ENCODE measurements at places on chromosomes 1 and 21.
A peak's percentile ranks its signal among the peaks of the same experiment; 100 is the strongest.

- no peak for DNase-seq
These were observed 136.9 kb upstream of the BMP8A start for GRCh38 chr1:39354572-39354971.

- no peak for DNase-seq
These were observed 268.4 kb upstream of the USP24 start for GRCh38 chr1:55483523-55483922.

DNA sequence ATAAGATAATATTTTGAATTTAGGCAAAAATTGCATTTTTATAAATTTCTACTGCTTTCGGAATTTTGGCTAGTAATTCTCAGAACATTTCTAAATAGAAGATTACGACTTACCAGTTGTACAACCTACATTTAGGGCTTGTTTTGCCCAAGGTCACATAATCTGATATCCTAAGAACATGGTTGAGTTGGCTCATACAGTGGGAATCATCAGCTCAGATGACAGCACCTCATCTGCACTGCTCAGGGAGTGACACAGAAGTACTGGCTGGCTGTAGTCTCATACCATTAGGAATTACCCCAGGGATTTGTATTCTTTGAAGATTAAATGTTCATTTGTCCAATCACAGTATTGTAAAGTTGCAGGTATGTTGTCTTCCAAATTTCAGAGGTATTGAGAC, 217.6 kb downstream of the ADGRL2 start:
- no peak for DNase-seq

- no peak for DNase-seq
These were observed 11.0 kb downstream of the BACH1 start for GRCh38 chr21:29309703-29310102.

- no peak for DNase-seq
These were observed 47.4 kb upstream of the C21orf91 start for GRCh38 chr21:17866590-17866989.

DNA sequence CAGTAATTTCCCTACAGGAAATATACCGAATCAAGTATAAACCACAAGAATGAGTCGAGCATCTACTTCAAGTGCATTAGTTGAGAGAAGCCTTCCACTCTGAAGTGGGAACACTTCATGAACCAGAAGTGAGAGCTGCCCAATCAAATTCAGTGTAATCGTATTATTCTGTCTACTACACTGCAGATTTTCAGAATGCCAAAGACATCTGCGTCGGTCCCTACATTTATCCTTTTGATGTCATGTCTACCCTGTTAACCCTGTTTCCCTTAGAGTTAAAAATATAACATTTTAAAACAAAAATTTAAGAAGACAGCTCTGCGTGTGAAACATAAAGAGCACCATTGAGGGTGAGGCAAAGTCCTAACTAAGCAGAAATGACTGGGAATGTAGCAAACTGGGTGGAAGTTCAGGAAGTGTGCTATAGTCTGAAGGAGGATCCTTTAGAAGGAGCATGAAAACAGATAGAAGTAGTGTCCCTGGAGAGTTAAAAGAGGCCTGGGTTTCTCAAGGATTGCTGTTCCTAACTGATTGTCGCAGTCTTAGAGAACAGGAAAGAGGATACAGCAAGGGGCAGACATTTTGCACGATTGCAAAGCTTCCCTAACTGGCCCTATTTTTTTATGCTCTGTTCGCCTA, 291.2 kb downstream of the PTPRC start:
- DNase-seq, result no peak

- DNase-seq, result no peak
These were observed 59.2 kb upstream of the SPAG17 start for GRCh38 chr1:118244194-118244593.

- DNase-seq, result no peak
These were observed 6.0 kb upstream of the SHISA4 start for GRCh38 chr1:201882665-201883132.

GRCh38 chr1:34066981-34067603, 97.9 kb downstream of the CSMD2 start:
- no peak for DNase-seq

DNA sequence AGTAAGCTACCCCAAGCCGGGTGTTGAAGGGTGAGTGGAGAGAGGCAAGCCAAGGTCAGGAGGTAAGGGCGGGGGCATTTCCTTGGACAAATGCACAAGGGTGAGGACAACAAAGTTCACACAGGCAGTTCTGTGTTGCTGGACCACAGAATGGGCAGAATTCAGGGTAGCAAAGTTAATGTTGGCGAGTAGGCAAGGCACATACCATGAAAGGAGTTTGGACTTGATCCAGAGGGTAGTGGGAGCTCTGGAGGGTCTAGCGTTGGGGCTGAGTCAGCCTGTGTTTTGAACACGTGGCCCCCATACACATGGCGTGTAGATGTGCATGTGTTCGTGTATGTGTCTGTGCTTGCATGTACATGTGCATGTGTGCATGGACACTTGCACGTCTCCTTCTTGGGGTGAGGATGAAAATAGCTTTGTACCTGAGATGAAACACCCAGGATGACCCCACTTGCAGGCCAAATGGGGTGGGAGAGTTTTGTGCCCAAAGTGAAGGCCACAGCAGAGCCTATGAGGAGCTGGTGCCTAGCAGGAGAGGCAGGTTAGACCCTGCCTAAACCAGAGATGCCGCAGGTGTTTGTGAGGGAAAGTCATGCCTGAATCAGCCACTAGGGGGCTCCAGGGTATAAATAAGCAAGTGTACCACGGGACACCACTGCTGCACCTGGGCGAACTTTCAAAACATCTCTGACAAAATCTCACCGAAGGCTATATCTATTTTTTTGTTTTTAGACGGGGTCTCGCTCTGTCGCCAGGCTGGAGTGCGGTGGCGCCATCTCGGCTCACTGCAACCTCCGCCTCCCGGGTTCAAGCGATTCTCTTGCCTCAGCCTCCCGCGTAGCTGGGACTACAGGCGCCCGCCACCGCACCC, 21.8 kb downstream of the SLC27A3 start:
- DNase-seq, result peak; percentile 81

GRCh38 chr1:30879940-30880677, 28.4 kb downstream of the SDC3 start:
- no peak for DNase-seq

DNA sequence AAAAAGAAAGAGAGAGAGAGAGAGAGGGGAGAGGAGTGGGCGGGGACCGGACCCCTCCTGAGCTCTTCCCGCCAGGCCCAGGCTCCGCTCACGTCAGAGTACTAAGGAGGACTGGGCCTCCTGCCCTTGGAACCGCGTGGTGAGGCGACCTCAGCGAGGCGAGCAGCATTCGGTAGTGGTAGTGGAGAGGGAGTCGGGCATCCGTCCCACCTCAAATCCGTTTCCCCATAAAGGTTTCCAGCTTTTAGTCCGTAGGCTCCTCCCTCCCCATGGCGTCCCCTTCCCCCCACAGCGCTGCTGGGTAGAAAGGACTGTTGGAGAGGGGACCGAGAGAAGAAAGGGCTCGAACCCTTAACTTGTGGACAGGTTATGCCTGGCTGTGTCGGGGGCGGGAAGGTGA, 124.4 kb upstream of the BARHL2 start:
- DNase-seq, result no peak

DNA sequence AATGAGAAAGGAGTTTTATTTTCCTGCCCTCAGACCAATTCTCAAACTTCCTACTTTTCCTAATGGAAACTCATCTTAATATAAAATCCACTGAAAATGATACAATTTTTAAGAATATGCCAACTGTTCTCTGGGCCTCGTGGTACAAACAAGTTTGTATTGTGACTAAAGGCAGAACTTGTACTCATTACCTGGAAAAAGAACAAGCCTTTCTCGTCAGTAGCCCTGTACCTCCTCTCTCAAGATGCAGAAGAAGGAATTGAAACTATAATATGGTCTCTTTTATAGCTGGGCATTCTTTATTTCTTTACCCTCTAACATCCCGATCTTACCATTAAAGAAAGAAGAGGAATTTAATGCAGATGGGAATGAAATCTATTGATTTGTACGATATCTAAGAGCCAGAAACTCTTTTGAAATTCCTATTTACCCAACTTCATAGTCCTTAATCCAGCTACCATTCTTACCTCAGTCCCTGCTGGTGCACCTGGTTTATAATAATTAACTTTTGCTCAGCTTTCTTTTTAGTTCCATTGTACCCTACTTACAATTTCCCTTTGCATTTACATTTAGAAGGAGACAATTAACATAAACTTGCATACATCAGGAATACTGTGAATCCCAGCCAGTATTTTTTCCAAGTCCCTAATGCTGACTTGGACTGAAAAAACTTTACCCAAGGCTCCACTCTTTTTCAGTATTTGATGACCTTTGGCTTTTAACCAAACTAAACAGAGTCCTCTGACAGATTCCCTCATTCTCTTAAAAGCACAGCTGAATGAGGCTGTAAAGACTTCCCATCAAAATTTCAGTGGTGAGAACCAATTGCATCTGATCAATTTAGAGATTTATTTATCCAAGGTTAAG, 1162.4 kb downstream of the BRINP3 start:
- no peak for DNase-seq

DNA sequence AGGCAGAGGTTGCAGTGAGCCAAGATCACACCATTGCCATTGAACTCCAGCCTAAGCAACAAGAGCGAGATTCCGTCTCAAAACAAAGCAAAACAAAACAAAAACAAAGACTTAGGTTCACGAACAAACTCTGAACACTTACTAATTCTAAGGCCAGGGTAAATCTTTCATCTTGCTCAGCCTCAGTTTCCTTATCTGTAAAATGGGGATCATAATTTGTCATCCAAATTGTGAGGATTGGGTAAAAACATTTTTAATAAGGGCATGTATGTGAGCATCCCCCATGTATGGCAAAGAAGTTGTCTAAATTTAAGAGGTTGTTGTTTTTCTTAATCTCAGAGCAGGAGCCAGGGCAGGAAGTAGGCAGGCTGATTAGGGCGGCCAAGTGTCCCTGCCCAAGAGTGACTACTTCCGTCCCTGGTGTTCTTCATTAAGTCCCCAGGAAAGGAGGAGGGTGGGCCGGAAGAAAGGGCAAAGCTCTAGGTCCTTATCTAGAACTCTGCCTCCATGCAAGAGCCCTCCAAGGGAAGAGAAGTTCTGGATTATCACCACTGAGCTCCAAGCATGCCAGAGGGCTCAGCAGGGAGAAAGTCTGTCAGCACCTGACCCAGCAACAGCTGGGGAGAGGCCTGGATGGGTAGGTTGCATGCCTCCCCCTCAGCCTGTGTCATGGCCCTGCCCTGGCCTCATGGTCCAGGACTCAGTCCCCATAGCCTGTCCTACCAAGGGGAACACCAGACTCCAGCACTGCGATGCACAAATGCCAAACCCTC, 49.9 kb upstream of the CLIC4 start:
- DNase-seq, result no peak

DNA sequence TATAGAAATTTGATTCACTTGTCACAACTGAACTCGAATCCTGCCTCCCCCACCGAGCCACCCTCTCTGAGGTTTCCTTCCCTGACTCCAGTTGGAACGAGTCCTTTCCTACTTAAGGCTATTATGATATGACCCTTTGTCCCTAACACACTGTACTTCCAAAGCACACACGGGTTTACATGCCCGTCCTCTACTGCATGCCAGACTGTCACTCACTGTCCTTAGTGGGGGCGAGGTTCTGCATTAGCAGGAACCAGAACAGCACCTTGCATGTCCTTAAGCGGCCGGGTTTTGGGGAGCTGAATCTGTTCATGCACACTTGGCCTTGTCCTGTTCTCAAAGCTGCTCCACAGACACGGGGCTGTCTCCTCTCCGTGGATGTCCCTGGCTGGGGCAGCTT, 164.6 kb upstream of the KCNJ6 start:
- DNase-seq, result no peak

DNA sequence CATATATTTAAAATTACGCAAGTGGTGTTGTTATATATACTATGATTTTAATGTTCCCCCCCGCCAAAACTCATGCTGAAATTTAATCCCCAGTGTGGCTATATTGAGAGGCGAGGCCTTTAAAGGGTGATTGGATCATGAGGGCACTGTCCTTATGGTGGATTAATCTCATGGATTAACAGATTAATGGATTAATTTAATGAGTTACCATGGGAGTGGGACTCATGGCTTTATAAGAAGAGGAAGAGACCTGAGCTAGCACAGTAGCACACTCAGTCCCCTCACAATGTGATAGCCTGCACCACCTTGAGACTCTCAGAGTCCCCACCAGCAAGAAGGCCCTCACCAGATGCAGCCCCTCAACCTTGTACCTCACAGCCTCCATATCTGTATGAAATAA, 34.8 kb downstream of the C1orf198 start:
- no peak for DNase-seq

- no peak for DNase-seq
These were observed 150.0 kb downstream of the PPP1R12B start for GRCh38 chr1:202498542-202498941.

DNA sequence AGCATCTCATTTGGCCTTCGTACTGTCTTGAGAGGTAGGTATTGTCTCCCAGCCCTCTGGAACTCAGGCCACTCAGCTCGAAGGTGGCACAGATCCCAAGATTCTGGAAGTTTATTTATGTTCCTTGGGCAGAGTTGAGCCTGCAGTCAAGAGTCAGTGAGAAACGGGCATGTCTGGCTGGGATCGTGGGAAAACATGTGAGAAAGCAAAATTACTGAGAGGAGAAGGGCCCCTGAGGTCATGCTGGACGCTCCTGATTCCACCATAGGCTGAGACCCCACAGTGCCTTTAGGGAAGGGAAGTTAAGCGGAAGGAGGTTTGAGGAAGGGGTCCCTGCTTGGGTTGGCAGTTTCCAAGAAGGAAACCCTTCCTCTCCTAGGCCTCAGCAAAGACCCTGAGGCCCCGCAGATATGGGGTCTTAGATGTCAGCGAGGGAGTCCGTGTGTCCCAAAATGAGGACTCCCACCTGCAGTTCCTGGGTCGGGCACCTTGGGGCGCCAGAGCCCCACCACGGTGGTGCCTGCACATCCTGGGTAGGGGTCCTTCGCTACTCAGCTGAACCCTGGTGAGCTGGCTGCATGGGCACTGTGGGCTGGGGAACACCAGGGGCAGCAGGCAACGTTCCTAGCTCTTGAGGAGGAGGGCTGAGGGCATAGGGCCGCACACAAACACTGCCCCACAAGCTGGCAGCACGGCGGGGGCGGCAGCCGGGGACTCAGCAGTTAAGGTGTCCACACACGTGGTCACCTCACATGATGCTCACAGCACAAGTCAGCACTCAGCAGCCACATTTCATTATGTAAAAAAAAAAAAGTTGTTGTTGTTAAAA, 12.3 kb upstream of the SEMA4A start:
- DNase-seq, result peak; percentile 44

DNA sequence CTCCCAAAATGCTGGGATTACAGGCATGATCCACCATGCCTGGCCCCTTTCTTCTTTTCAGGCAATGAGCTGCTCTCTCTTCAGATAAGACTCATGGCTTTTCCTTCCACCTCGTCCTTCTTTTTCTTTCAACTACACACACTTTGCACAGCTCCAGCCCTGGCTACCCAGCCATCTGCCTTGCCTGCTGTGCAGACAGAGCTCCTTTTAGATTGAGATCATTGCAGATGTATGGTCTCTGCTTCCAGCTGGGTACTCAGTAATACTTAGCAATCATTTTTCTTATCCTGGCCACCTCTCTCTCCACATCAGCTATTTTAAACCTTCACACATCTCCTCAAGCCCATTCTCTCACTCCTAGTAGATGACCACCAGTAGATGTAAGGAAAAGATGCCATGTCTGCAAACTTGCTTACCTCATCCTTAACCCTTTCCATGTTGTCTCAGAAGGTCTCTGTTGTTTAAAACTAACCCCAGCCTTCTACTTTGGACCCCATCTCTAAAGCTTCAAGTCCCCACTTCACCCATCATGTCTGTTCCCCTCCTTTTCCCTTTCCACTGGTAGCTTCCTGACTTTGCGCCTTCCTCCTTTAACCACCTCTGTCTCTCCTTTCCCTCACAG, 7.3 kb downstream of the RAB4A start:
- no peak for DNase-seq

- DNase-seq, result no peak
These were observed 90.7 kb downstream of the URB2 start for GRCh38 chr1:229716704-229717103.

All from activated naive CD4-positive, alpha-beta T cell treated with Interleukin-2 at 50 U/mL for 16 hours (primary cell).